Left renal cortex interstitium (tissue), 4 donors: ENCODE measurements at places on chromosomes 16 and 17. TPM values are rescaled to one million over a fixed set of nuclear protein-coding genes. Genes with fewer than 3 reads are reported as not detected.

DNA sequence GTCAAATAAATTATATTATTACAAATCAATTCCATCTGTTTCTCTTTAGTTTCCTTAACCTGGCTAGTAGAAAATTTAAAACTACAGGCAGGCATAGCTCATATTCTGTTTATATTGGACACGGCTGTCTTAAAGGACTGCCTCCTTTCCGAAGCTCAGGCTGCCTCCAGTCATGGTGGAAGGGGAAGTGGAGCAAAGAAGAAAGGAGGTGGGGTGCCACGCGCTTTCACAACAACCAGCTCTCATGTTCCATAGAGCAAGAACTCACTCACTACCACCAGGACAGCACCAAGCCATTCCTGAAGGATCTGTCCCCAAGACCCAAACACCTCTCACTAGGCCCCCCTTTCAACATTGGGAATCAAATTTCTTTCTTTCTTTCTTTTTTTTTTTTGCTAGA, 149.3 kb upstream of the KCNJ18 start:
- DNase-seq, result no peak

DNA sequence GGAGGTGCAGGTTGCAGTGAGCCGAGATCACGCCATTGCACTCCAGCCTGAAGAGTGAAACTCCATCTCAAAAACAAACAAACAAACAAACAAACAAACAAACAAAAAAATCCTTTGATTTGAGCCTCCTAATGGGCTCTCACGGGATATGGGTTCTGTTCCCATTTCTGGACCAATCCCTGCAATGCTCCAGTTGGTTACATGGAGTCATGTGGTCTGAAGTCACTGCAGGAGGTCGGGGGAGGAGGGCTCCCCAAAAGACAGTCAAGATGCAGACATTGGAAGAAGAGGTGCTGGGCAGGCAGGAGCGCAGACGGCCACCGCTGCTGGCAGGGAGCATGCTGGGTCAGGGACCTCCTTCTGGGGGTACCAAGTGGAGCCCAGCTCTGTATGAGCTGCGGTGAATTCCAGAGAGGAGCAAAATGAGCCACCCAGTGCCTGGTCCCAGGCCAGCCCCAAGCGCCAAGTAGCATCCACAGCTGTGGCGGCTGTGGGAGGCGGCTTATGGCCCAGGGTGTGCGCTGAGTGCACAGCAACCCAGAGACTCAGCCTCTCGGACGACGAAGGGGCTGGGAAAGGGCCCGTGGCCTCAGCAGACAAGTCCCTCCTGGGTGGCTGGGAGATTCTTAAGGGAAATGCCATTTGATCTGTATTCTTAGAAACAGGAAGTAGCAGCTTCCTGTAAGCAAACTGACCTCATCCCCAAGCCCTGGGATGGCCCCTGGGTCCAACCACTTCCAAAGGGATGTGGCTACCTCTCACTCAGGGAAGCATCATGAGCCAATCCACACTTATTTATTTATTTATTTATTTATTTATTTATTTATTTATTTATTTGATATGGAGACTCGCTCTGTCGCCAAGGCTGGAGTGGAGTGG, 19.6 kb upstream of the ATP2A3 start:
- no peak for DNase-seq

DNA sequence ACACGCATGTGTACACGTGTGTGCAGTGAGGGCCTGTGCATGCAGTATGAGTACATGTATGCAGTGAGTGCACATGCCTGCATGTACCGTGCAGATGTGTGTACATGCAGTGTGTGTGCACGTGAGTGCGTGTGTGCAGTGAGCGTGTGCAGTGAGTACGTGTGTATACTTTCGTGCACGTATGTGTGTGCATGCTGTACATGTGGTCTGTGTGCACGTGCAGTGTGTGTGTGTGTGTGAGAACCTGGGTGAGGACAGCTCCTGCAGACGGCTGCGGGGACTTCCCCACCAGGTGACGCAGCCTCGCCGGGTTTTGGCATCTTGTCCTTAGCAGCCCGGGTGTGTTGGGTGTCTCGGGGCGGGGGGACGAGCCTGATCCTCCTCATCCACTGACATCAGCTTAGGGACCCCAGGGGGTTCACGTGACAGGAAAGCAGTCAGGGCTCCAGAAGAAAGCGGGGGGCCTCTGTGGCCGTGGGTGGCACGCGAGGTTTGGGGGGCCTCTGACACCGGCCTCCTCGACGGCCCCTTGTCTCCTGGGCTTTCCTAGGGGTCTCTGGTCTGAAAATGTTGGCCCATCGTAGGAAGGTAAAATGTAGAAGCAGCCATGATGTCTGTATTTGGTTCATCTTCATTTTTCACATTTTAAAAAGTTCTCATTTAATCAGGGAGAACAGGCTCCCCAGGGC, 119.6 kb upstream of the ZNF750 start:
- no peak for DNase-seq

DNA sequence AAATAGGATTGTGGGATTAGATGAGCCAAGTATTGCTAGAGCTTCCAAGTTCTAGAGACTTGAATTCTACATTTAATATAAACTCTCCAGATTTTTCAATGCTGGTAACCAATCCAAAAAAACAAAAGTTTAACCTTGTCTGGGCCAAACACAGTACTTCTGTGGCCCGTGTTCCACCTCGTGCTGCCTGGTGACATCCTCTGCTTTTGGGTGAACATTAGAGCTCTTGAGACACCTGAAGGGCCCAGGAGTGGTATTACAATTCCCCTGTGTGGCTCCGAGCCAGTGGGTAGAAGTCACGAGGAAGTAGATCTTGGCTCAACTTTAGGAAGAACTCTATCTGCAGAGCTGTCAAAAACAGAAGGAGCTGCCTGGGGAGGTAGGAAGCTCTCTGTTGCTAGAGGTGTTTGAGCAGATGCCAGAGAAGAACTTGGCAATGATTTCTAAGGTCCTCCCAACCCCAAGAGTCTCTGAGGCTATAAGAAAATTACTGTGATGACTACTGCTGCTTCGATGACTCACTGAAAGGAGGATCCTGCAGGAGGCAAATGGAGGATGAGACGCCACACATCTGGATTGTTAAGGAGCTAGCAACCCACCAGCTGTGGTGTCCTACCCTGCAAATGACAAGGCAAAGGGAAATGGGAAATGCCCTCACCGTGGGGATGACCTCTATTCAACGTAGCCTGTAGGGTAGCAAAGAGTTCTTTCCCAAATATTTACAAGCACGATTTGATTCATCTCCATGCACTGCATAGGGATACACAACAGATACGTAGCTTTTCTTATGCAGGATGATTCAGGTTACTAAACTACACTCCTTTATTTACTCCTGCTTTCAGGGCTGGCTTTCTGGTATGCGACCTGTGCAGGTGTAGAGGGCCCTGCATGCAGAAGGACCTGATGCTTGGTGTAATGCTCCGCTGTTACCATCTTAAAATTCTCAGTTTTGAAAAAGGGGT, 45.8 kb upstream of the GAS7 start:
- no peak for DNase-seq

- DNase-seq, result peak; percentile 20
Measured at GRCh38 chr17:32870027-32870670, 6.8 kb downstream of the MYO1D start.

GRCh38 chr16:75761108-75761507, 34.8 kb upstream of the CPHXL start:
- no peak for DNase-seq

DNA sequence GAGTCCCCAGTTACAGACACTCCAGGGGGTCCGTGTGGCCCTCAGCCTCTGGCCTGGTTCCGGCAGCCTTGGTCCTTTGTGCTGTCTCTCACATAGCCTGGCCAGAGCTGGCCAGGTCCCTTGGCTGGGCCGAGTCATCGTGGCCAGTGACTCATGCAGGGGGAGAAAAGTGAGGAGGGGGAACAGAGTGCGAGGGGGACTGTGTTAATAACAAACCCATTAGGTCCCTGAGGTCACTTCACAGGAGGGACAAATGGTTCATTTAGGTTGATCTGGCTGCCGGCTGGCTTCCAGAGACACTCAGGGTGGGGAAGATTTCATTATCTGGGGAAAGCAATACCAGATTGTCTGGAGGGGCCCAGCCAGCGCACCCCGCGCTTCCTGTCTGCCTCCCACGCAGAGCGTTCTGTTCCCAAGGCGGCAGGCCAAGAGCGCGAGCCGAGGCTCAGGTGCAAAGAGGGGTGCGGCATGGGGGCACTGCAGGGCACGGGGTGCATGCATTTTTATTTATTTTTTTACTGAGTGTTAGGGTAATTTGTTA, 223.1 kb downstream of the SEC14L1 start:
- DNase-seq, result no peak

GRCh38 chr17:83196973-83197880, 117.8 kb downstream of the METRNL start:
- no peak for DNase-seq

DNA sequence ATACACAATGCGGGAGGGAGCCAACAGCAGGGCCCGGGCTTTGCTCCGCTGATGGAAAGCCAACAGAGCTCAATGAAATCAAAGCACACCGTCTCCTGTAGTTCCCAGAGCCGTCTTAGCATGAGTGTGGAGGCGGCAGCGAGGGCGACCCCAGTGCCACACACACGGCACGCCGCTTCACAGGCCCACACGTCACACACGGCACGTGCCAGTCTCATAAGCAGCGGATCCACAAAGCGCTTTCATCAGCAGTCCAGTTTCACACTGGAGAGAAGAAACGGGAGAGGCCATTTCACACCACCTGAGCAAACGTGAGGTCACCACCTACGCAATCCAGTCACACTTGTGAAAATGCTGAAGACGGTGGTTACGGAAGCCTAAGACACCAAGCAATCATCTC, 34.8 kb downstream of the CYB5D2 start:
- DNase-seq, result no peak

GRCh38 chr17:5365831-5366230, 53.6 kb downstream of the NUP88 start:
- no peak for DNase-seq

- DNase-seq, result no peak
Measured at GRCh38 chr17:1186923-1187771, 7.4 kb upstream of the ABR start.

DNA sequence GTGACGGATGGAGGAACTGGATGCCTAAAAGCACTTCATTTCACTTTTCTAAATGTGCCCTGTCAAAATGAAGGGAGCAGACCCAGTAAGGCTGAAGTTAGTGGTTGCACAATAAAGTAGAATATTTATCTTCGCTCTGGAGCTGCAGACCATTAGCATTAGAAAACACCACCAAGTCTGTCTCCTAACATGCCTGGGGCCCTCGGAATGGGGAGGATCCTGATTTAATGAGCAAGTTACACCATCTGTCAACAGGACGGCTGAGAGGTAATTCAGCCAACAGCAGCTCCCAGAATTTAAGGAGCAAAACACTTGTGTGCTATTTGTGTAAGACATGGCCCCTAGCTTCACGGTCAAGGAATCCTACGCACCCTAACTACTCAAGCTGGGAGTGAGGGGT, 22.3 kb downstream of the CA10 start:
- no peak for DNase-seq

DNA sequence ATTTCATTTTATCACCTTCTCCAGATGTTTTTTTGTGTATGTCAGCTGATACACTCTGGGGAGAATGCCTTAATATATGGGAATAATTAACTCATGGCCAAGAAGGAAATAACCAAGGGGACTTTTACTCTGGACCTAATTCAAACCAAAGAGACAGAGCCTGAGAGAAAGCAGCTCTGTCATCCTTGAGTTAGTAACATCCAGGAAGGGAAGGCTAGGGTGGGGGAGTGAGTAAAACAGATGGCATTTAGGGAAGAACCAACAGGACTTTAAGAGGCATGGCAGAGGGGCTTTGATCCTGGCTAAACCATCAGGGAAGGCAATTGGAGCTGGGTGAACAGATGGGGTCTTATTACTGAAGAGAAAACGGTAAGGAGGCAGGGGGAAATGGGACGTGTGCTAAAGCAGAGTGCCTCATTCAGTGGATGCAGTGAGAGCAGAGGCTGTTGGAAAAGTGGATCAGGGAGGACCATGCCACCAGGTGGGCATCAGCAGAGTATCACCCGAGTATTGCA, 2.5 kb upstream of the SMPD3 start:
- no peak for DNase-seq

- DNase-seq, result no peak
Measured at GRCh38 chr17:49815761-49816281, 27.3 kb downstream of the KAT7 start.

DNA sequence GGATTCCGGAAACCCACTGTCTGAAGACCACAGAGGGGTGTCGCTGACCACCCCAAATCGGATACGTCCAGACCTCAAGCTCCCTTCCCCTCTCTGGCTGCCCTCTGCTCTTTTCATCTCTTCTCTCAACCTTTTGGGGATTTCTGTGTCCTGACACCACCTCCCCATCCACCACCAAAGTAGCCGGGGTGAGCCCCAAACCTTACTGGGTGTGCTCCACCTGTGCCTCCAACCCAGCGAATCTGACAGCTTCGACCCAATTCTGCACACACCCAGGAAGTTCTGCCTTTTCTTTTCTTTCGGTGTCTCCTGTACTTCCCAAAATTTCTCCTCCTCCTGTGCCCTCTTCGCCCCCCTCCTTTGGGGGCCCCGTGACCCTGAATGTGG, 534 bp downstream of the KCTD11 start:
- DNase-seq, result no peak

DNA sequence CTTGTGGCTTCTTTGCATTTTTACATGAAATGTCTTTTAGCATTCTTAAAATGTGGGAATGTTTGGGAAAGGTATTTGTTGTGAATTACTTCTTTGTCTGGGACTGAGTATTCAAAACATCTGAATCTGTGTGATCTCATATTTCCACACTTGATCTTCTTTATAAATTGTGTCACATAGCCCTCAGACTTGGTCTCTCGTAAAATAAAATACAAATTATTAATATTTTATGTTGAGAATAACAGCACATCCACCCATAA, 81.9 kb downstream of the TUBD1 start:
- DNase-seq, result no peak

- no peak for DNase-seq
Measured at GRCh38 chr17:16044487-16044886, 44.9 kb downstream of the TTC19 start.

DNA sequence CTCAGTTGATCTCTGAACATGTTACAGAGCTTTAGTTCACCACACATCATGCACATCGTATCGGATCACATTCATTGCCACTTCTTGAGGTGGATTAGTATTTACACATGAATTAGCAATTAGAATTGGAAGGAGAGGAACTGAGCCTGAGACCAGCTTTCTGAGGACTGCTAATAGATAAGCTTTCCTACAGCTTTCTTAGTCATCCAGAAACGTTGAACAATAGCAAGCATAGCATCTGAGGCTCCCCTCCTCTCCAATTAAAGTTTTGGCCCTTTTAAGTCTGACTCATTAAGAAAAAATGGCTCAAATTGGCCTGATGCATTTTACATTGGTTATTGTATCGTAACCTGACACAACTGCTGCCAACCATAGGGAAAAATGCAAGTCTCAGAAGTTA, 1130.4 kb downstream of the CDH8 start:
- DNase-seq, result no peak

- DNase-seq, result no peak
Measured at GRCh38 chr17:73584049-73584448, 60.2 kb downstream of the SDK2 start.

Gene CRYM
- 9.5 TPM for polyA plus RNA-seq

Gene RCVRN
- not detected for polyA plus RNA-seq

Gene DNAH9
- 6.4 TPM for polyA plus RNA-seq

Gene TUBB3
- polyA plus RNA-seq, result 13.7 TPM

Gene TEX14
- polyA plus RNA-seq, result 1.8 TPM

Gene GPR179
- polyA plus RNA-seq, result 0.05 TPM

Gene CLDN9
- 4.8 TPM for polyA plus RNA-seq

Gene TRPV2
- polyA plus RNA-seq, result 2.5 TPM

Gene PLD2
- polyA plus RNA-seq, result 45.7 TPM

Gene SLC13A2
- polyA plus RNA-seq, result 14.9 TPM

Gene PLCG2
- 58.3 TPM for polyA plus RNA-seq
